ENCODE measurements at places on chromosomes 13 and 19.

DNA sequence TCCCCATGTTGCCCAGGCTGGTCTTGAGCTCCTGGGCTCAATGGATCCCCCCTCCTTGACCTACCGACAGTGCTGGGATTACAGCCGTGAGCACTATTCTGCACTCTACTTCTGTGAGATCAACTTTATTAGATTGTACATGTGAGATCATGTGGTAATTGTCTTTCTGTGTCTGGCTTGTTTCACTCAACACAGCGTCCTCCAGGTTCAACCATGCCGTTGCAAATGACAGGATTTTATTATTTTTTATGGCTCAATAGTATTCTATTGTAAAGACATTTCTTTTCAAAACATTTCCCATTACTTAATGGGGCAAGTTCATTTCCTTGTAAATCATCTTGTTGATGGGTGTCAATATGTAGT is 1.5 kb upstream of the OBI1 start:
- no peak for DNase-seq

- DNase-seq = no peak
Observed at GRCh38 chr13:44135566-44135965, 238.1 kb upstream of the SERP2 start.

DNA sequence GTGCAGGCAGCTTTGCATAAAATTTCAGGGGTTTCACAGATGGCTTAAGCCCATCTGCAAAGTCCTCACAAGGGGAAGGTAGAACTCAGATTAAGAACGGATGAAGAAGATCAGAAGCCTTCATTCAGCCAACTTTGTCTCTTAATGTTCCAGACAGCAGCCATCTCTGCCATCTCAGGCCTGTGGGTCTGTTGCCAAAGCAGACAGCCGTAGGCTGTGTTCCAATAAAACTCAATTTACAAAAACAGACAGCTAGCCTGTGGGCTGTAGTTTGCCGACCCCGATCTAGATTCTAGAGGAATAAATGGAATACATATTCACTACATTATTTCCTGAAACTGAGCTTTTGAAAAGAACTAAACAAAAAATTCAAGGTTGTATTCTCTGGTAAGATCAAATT is 3.8 kb downstream of the DCUN1D2 start:
- no peak for DNase-seq

GRCh38 chr13:109913936-109914510 is 127.6 kb upstream of the IRS2 start:
- DNase-seq = no peak

GRCh38 chr13:43000676-43001075 is 8.6 kb upstream of the EPSTI1 start:
- DNase-seq = no peak

DNA sequence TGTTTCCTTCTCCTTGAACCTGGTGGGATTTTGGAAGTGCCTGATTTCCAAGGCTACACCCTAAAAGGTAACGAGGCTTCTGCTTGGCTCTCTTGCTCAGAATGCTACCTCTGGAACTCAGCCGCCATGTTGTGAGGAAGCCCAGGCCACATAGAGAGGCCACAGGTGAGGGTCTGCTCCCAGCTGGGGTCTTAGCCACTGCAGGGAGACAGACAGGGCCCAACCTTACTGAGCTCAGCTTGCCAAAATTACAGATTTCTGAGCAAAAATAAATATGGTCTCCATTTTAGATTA is 61.4 kb downstream of the GPR12 start:
- DNase-seq = no peak

- DNase-seq = no peak
Observed at GRCh38 chr13:61857198-61857597, 441.5 kb upstream of the PCDH20 start.

GRCh38 chr13:92315265-92315664 is 911.3 kb upstream of the GPC6 start:
- DNase-seq = no peak

- no peak for DNase-seq
Observed at GRCh38 chr13:41188584-41188983, 5.8 kb downstream of the KBTBD7 start.

DNA sequence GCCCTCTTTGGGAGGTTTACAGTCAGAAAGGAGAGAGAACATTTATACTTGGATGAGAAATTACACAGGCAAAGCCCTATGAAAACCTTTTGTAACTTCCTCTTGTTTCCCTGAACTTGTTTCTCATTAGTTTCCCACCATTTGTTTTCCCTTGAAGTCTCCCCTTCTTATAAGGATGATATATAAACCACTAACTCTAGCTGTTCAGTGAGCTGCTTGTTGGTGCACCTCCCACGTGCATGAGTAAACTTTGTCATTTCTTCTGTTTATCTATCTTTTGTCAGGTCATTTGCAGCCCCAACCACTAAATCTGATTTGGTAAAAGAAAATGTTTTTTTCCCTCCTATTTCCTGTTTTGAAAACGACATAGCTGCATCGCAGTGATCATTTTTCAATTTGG is 919.9 kb downstream of the SLITRK1 start:
- no peak for DNase-seq

DNA sequence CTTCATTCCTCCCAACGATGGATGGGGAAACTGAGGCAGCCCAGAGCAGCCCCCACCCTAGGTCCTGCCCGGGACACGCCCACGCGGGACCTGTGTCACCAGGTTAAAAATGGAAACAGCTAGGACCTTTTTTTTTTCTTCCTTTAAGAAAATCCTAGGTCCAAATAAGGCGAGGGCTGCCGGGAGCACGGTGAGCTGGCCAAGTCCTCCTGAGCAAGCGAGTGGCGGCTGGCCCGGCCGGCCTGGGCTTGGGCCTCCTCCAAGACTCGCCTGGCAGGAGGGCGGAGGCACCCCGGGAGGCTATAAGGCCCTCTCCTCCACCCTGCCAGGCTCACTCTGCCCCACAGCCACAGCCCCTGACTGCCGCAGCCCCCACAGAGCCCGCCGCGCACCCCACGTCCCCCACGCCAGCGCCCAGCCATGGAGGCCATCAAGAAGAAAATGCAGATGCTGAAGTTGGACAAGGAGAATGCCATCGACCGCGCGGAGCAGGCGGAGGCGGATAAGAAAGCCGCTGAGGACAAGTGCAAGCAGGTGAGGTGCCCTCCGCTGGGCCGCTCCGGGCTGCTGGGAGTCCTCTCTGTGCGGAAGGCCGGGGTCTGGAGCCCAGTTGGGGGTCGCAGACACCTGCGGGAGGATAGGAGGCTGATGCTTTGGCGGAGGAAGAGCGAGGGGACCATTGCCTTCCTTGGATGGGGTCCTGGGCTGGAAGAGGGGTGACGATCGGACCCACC is 8.9 kb upstream of the TPM4 start:
- DNase-seq = no peak

GRCh38 chr13:70253834-70254233 is 145.6 kb upstream of the KLHL1 start:
- DNase-seq = no peak

DNA sequence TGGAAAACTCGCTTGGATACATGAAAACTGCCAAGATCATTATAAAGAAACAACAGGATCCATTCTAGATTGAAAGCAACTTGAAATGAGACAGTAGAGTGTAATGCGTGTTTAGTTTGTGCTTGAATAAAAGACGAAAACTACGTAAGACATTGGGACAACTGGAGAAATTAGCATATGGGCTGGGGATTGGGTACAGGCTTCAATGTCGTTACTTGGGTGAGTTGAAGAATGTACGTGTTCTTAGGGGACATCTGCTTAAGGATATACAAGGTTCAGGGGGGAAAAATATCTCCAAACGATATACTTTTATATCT is 471 bp upstream of the ERVK3-1 start:
- no peak for DNase-seq

- peak; percentile 39 for DNase-seq
Observed at GRCh38 chr19:49932731-49933131, 3.4 kb upstream of the NUP62 start.

- no peak for DNase-seq
Observed at GRCh38 chr19:48613024-48613851, 1.6 kb downstream of the FAM83E start.
